Skeletal muscle cell (primary cell): ENCODE measurements at places on chromosomes 16 and 17.

DNA sequence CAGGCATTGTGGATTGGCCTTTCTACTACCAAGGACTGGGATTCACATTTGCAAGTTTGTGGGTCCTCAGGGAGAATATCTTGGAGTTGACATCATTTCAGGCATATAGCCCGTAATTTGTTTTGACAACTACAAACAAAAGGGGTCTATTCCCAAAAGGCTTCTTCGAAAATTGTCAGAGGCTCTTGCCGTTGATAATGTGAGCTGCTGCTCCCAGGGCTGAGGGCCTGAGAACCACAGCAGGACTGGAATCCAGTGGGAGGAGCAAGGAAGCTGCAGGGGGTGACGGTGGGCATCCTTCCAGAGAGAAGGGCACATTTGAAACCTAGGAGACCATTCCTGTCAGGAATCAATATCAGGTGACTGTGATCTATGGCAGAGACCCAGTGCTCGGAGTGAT is 761.6 kb upstream of the RBFOX1 start:
- no peak for DNase-seq

DNA sequence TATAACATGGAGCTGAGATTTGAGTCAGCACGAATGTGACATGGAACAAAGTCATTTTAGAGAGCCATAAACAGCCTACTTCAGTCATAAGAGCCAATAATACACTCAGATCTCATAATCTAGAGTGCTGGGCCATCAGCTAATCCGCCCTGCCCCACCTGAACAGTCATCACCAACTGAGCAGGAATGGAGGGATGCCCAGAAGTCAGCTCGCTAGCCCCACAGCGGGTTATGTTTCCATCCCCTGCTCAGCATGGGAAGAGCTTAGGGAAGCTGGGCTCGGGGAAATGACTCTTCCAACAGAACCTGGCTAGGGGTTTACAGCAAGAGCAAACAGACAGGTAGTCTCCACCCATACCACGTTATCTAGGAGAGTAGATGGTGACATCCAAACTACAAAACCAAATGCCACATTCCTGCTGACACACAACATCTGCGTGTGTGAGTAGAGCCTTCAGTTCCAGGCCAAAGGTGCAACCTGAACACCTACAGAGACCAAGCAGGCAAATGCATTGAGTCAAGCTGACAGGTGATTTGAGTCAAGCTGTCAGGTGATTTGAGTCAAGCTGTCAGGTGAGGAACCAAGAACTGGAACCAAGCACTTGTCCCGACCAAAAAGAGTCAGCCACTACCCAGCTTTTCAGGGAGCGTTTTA is 2.0 kb downstream of the TMEM11 start:
- no peak for DNase-seq

GRCh38 chr16:66250686-66251431 is 115.6 kb upstream of the CDH5 start:
- peak; percentile 52 for DNase-seq

- no peak for DNase-seq
Measured at GRCh38 chr17:47841488-47842291, 617 bp upstream of the SCRN2 start.

GRCh38 chr16:86012221-86012620 is 113.3 kb downstream of the IRF8 start:
- no peak for DNase-seq

DNA sequence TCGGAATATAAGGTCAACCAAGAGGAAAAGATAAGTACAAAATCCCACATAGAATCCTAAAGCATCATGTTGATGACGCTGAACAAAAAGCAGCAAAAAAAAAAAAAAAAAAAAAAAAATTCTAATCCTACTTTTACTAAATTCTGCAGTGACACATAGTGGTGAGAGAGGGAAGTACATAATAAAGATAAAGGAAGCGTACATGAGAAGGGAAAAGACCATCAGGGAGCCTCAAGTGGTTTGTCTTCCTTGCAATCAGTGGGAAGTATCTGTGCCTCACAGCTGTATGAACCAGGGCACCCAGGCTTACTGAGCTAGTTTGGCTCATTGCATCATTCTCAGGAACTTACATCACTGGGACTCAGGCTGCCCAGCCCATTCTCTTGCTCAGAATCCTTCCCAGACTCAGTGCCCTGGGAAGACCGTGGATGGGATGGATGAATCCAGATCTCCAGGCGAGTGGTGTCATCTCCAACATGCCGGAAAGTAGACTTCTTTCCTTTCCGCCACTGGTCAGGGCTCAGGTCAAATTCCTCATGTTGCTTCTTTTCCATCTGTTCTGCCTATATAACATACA is 21.2 kb downstream of the SMG6 start:
- DNase-seq: peak; percentile 91

DNA sequence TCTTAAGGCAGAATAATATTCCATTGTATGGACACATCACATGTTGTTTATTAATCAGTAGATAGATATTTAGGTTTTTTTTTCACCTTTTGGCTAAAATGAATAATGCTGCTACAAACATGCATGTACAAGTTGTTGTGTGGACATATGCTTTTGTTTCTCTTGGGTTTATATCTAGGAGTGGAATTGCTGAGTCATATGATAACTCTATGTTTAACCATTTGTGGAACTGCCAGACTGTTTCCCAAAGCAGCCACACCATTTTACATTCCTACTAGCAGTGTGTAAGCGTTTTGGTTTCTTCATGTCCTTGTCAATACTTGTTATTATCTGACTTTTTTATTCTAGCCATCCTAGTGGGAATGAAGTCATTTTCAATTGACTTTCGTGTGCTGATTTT is 21.3 kb downstream of the CYLD start:
- DNase-seq: no peak

- DNase-seq: no peak
Measured at GRCh38 chr16:22739077-22739476, 74.9 kb upstream of the HS3ST2 start.

DNA sequence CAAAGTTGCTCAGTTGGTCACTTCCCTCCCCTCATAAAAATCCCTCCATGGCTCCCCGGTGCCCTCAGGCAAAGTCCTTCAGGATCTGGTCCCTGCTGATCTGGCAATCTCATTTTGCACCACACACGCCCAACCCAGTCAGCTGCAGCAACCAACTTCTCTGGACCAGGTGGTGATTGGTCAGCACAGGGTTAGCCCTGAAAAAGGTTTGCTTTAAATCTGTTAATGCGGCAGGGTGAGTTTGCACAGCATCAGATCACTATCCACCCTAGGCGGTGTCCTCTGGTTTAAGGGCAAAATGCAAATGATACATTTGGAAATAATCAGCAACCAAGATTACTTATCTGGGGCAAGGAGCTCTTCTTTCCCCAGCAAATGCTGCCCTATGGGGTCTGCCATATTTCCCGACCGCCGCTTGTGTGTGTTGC is 42.9 kb upstream of the TNRC6C start:
- no peak for DNase-seq

- DNase-seq: no peak
Measured at GRCh38 chr17:47831934-47832327, 461 bp downstream of the LRRC46 start.

- no peak for DNase-seq
Measured at GRCh38 chr16:89334988-89335802, 117.7 kb downstream of the ZNF778 start.

GRCh38 chr16:9922441-9922840 is 259.8 kb downstream of the GRIN2A start:
- DNase-seq: no peak

DNA sequence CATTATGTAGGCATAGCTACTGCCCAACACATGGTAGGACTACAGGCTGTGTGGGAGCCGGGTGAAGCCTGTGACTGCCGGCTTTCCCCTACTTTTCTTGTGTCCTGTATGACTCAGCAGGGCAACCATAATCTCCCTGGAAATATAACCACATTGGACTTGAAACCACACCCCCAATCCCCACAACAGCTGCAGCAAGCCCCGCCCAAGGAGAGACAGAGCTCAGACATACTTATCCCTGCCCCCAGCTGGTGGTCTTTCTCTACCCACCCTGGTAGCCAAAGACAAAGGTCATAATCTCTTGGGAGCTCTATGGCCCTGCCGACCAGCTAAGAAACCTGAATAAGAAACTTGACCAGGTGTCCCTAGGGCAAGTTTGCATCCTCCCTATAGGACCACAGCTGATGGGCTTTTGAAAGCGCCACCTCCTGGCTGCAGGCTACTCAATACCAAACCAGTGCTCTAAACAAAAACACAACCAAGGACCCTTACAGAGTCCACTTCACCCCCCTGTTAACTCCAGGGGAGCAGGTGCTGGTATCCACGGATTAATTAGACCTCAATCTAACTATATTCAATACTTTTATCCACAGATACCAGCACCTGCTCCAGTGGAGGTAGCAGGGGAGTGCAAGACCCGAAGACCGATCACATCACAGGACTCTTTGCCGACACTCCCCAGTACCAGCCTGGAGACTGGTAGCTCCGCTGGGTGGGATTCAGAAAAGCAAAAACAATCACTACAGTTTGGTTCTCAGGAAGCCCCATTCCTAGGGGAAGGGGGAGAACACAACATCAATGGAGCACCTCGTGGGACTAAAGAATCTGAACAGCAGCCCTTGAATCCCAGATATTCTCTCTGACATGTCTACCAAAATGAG is 91.2 kb downstream of the IRX5 start:
- no peak for DNase-seq

DNA sequence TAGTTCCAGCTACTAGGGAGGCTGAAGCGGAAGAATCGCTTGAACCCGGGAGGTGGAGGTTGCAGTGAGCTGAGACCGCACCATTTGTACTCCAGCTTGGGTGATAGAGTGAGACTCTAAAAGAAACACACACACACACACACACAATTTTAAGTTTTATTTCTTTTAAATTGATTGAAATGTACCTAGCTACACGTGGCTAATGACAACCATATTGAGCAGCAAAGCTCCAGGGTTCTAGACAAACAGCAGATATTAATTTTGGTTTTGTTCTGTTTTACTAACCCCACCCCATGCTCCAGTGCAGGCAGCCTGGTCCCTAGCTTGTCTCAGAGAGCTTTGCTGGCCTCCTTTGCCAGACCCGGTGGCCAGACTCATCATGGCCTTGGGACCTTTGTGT is 16.0 kb upstream of the RAI1 start:
- DNase-seq: no peak
